ENCODE measurements at places on chromosomes 12 and 14. TPM values are rescaled to one million over a fixed set of nuclear protein-coding genes. Genes with fewer than 3 reads are reported as not detected.

GRCh38 chr12:120979862-120980696 is 1.7 kb downstream of the HNF1A start:
- no peak for DNase-seq
- no peaks in the 10 kb centered on the region for H3K4me1 ChIP-seq
- H3K4me3 ChIP-seq, result no peak overlapping the region
- H3K27me3 ChIP-seq, result no peaks in the 10 kb centered on the region
- no peak overlapping the region for H3K27ac ChIP-seq

RAN gene
- 304 TPM for total RNA-seq

GRCh38 chr14:97224016-97224415 is 426.8 kb downstream of the VRK1 start:
- H3K4me1 ChIP-seq, result no peaks in the 10 kb centered on the region
- no peaks in the 10 kb centered on the region for H3K36me3 ChIP-seq
- H3K4me3 ChIP-seq, result no peak overlapping the region
- DNase-seq, result no peak

DAO gene
- not detected for total RNA-seq

OR4K14 gene
- not detected for total RNA-seq

GRCh38 chr12:67661311-67662021 is 12.9 kb downstream of the DYRK2 start:
- H3K4me3 ChIP-seq, result no peak overlapping the region
- no peak overlapping the region for H3K27ac ChIP-seq
- H3K27me3 ChIP-seq, result no peaks in the 10 kb centered on the region
- no peaks in the 10 kb centered on the region for H3K36me3 ChIP-seq

DNA sequence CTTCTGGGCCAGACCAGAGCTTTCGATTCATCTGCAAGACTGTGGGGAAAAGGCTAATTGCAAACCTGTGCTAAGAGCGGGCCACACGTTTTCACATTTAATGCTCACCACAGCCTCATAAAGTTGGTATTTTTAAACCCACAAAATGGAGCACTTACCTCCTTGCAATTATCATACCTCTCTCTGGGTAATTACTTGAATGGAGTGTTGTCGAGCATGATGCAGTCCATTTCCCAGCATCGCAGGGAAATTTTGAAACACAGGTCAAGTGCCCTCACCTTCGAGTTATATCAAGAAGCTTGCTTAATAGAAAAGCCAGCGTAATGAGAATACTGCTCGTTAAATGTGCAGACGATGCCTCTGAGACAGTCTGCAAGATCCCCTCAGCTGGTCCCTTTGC is 8.8 kb upstream of the IFI27L2 start:
- no peaks in the 10 kb centered on the region for H3K27me3 ChIP-seq
- no peaks in the 10 kb centered on the region for H3K36me3 ChIP-seq
- no peak overlapping the region for H3K27ac ChIP-seq
- no peak for DNase-seq
- H3K4me3 ChIP-seq, result no peak overlapping the region

DNA sequence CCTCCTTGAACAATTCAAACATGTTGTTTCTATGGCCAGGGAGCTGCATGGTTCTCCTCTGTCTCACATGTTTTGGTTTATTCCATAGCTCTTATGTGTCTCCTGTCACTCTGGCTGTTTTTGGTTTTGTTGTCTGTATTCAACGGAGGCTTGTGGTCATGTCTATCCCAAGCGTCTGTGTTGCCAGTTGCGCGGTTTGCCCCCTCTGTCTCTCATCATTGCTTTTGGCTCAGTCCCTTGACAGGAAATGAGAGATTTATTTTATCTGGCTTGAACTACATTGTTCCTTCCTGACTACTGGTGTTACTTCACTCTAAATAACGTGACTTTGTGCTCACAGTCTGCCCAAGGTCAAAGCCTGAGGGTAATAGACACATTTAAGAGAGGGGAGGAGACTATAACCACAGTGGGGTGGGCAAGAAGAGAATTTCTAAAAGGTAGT is 96.4 kb upstream of the SOX5 start:
- no peaks in the 10 kb centered on the region for H3K27me3 ChIP-seq
- DNase-seq, result peak; percentile 45
- no peaks in the 10 kb centered on the region for H3K36me3 ChIP-seq
- no peaks in the 10 kb centered on the region for H3K4me1 ChIP-seq
- no peak overlapping the region for H3K27ac ChIP-seq
- H3K4me3 ChIP-seq, result no peak overlapping the region

GRCh38 chr14:57487771-57488170 is 5.9 kb downstream of the CCDC198 start:
- no peaks in the 10 kb centered on the region for H3K4me1 ChIP-seq
- no peak for DNase-seq
- no peak overlapping the region for H3K4me3 ChIP-seq

SPIC gene
- 0.33 TPM for total RNA-seq

GRCh38 chr14:91058042-91058581 is 2.3 kb downstream of the RPS6KA5 start:
- no peaks in the 10 kb centered on the region for H3K36me3 ChIP-seq
- H3K4me3 ChIP-seq, result no peak overlapping the region
- no peaks in the 10 kb centered on the region for H3K27me3 ChIP-seq
- H3K27ac ChIP-seq, result no peak overlapping the region
- no peaks in the 10 kb centered on the region for H3K4me1 ChIP-seq

- no peaks in the 10 kb centered on the region for H3K36me3 ChIP-seq
- peaks cover 6% of the 10 kb centered on the region for H3K4me1 ChIP-seq
- no peak overlapping the region for H3K4me3 ChIP-seq
- DNase-seq, result no peak
- no peaks in the 10 kb centered on the region for H3K27me3 ChIP-seq
Measured at GRCh38 chr12:104274811-104275210, 28.7 kb upstream of the EID3 start.

FAM186B gene
- 0.30 TPM for total RNA-seq

DNA sequence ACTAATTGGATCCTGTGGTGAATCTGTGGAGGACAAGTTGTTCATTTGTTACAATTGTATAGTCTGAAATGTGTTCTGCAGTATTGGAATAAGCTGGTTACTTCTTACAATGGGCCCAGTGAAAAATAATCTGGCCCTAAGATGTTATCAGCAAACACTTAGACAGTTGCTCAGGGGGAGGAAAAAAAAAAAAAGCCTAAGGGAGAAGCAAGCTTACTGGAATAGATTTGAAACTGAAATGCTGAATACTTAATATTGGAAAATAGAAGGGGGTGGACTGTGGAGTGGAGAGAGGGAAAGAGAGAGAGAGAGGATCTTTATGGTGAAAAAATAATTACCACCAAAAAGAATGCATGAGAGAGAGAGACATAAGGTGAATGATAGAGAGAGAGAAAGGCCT is 4.0 kb downstream of the FOXG1 start:
- H3K4me3 ChIP-seq, result no peak overlapping the region
- DNase-seq, result no peak
- H3K27me3 ChIP-seq, result peaks cover 5% of the 10 kb centered on the region
- no peaks in the 10 kb centered on the region for H3K4me1 ChIP-seq

GRCh38 chr14:52304248-52304904 is 9.7 kb upstream of the PTGER2 start:
- DNase-seq, result no peak
- H3K27me3 ChIP-seq, result no peaks in the 10 kb centered on the region
- H3K4me1 ChIP-seq, result no peaks in the 10 kb centered on the region
- no peak overlapping the region for H3K27ac ChIP-seq
- H3K36me3 ChIP-seq, result no peaks in the 10 kb centered on the region

GRCh38 chr12:34363050-34363673 is 340.9 kb downstream of the ALG10 start:
- H3K4me3 ChIP-seq, result no peak overlapping the region
- no peak for DNase-seq
- no peaks in the 10 kb centered on the region for H3K36me3 ChIP-seq
- H3K27me3 ChIP-seq, result no peaks in the 10 kb centered on the region
- no peaks in the 10 kb centered on the region for H3K4me1 ChIP-seq
- H3K27ac ChIP-seq, result no peak overlapping the region

DNA sequence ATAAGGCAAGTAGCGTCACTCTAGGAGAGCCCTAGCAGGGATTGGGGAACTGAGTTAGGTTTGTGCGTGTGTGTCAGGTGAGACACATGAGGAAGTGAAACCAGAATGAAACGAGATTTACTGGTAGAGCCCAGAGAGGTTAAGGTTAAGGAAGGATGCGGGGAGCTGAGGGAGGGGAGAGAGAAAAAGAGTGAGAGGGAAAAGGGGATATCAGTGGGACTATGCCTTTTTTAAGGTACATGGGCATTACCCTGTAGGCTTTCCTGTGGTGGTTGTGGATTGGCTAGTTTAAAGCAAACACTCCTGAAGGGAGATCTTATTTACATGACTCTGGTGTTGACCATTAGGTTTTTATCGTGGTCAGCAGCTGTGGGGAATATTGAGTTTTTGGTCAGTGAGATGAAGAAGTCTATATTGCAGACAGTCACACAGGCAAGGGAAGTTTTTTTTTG is 13.9 kb downstream of the ZDHHC17 start:
- H3K27ac ChIP-seq, result no peak overlapping the region
- H3K4me3 ChIP-seq, result no peak overlapping the region
- no peaks in the 10 kb centered on the region for H3K27me3 ChIP-seq
- DNase-seq, result no peak
- H3K36me3 ChIP-seq, result no peaks in the 10 kb centered on the region
- H3K4me1 ChIP-seq, result peaks cover 8% of the 10 kb centered on the region
